Inflammatory macrophage treated with lipopolysaccharide for 1 hour (primary cell): ENCODE measurements at places on chromosomes 16 and 17.

DNA sequence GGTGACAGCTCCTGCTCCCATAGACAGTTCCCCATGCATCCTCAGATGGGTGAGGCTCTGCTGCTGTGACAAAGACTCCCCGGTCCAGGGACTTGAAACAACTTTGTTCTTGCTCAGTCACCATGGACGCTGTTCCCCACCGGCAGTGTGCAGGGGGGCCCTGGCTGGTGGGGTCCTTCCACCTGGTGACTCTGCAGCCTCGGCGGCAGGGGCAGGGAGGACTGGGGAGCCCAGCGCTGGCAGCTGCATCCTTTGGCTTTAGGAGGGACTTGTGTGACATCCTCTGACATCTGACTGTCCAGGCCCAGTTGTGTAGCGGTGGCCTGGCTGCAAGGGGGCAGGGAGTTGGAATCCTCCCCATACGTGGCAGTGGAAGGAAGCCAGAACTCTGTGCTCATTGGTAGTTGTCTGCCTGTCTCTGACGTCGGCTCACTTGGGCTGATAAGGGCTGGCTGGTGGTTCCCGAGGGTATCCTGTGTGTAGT lies 107.3 kb downstream of the CMIP start:
- DNase-seq: no peak

- DNase-seq: no peak
Observed at GRCh38 chr16:17291289-17291688, 179.5 kb downstream of the XYLT1 start.

- DNase-seq: peak; percentile 23
Observed at GRCh38 chr16:55574811-55575210, 8.3 kb downstream of the CAPNS2 start.

DNA sequence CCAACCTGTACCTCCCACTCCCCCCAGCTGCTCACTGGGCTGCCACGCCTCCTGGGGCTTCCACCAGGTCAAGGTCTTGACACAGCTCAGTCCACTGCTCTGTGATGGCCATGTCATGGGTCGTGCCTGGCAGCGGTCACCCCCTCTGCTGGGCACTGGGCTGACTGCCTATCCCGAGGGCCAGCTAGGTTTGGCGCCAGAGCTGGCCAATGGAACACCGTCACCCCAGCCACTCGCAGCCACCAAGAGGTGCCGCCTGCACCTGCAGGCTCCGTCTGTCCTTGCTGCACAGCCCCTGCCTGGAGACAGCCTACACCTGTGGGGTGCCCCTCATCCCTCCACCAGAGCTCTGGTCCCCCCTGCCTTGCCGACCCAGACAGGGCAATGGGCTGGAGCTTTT lies 4.5 kb upstream of the RAB40C start:
- DNase-seq: no peak

DNA sequence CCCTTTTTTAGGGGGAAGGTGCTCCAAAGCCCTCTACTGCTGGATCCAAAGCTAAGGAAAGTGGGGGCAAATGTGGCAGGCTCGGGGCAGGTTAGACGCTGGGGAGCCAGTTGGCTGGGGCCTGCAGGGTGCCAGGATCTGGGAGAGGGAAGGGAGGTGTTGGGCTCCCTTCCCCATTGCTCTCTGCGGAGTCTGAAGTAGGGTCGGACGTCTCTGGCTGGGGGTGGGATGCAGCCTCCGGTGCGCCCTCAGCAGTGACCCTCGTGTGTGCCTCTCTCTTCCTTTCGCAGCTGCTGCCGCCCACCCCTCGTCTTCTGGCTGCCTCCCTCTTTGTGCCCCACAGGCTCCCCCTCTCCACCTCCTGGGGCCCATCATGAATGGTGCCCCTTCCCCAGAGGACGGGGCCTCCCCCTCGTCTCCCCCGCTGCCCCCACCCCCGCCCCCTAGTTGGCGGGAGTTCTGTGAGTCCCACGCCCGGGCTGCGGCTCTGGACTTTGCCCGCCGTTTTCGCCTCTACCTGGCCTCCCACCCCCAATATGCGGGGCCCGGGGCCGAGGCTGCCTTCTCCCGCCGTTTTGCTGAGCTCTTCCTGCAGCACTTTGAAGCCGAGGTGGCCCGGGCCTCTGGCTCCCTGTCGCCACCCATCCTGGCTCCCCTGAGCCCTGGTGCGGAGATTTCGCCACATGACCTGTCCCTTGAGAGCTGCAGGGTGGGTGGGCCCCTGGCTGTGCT lies 2.2 kb downstream of the SH2B1 start:
- DNase-seq: no peak

DNA sequence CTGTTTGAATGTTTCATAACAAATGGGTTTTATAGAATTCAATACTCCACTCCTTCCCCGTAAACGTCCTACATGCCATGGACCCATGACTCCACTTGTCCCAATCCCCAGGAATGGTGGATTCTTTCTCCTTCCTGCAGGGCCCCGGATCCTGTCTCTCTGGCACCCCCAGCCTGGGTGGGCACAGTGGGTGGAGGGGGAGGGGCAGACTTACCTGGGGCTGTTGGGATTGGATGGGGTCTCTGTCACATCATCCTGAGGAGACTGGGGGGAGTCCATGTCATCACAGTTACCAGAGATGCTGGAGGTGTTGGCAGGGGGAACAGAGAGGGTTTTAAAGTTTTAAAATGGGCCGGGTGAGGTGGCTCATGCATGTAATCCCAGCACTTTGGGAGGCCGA lies 13.2 kb downstream of the TRPV3 start:
- DNase-seq: no peak

DNA sequence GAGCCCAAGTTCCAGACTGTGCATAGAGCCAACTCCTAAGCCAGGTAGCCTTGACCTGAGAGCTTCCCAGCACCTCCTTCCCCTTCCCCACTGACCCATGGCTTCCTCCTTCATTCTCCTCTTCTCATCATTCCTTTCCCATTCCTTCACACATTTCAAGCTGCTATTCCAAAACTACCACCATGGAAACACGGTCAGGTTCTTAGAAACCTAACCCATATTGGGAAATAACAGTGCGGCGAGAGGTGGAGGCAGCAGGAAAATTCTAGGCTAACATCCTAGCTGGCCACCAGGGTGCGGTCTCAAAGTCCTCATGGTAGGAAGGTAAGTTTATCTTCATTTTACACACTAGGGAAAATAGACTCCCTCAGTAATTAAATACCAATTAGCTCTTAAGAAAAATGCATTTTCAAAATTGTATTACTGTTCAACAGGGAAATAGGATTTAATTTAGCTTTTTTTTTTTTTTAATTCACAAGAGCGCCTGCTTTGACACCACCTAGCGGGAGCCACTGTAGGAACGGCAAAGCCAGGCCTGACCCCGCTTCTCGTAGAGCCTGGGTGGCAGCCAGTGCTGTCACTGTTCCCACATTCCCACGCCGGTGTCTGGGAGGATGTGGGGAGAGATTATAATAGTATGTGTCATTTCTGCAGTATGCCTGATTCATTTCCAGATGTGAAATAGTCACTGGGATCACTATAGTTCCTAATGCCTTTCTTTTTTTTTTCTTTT lies 14.0 kb upstream of the SPHK1 start:
- no peak for DNase-seq

DNA sequence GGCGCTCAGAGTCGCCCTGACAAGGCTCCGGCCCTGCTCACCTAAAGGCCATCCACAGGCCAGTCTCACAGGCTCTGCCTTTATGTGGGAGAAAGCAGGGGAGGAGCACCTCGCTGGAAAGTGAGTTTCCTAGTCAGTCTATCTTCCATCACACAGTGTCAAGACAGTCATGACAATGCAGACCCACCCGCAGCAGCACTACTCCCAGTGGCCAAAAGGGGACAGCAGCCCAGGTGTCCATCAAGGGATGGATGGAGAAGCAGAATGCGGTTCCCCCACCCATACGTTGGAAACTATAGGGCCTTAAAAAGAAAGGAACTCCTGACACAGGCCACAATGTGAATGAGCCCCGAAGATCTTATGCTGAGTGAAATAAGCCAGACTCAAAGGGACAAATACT lies 226.8 kb downstream of the ENGASE start:
- DNase-seq: no peak

- no peak for DNase-seq
Observed at GRCh38 chr17:39949028-39949427, 13.8 kb upstream of the GSDMA start.

DNA sequence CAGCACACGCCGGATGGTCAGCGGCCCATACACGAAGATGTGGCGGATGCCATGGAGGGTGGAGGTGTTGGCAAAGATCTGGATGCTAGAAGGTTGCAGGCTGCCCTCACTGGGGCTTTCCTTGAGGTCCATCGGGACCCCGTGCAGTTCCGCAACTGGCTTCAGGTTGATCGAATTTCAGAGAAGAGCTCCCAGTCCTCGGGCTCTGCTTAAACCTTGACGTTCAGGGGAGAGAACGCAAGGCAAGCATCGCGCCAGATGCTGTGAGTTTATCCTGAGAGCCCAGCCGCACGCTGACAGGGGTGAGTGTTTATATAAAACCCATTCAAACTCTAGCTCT lies 98.7 kb upstream of the CCL2 start:
- DNase-seq: no peak

GRCh38 chr17:36842231-36842819 lies 95.0 kb upstream of the LHX1 start:
- no peak for DNase-seq

DNA sequence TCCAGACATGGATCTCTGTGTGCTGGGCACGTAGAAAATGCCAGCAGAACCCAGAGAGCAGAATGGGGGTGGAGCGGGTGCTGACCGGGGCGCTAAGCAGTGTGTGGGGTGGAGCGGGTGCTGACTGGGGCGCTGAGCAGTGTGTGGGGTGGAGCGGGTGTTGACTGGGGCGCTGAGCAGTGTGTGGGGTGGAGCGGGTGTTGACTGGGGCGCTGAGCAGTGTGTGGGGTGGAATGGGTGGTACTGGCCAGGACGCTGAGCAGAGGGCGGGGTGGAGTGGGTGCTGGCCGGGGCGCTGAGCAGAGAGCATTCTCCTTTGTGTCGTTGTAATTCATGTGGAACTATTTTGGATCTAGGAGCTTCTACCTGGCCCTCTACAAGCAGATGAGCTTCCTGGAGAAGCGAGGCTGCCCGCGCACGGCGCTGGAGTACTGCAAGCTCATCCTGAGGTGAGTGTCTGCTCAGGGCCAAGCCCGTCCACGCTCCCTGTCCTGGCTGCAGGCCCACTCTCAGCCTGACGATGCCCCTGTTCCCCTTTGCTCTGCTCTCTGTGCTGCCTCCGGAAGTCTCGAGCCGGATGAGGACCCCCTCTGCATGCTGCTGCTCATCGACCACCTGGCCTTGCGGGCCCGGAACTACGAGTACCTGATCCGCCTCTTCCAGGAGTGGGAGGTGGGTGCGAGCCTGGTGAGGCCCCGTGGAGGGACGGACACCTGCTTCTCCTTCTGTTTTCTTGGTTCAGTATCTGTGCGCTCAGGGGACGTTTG lies 20.3 kb upstream of the MC1R start:
- no peak for DNase-seq

GRCh38 chr16:69848637-69849545 lies 86.8 kb downstream of the WWP2 start:
- peak; percentile 44 for DNase-seq

GRCh38 chr17:62456016-62456415 lies 22.6 kb upstream of the TLK2 start:
- no peak for DNase-seq

- DNase-seq: no peak
Observed at GRCh38 chr16:8103649-8104289, 486.5 kb downstream of the TMEM114 start.

- DNase-seq: no peak
Observed at GRCh38 chr17:3755335-3756030, 31.8 kb downstream of the HASPIN start.

- DNase-seq: no peak
Observed at GRCh38 chr17:81049372-81049911, 14.5 kb downstream of the BAIAP2 start.

GRCh38 chr16:88856828-88857727 lies at the start of the genes GALNS and TRAPPC2L:
GALNS (minus strand) TSS chr16:88856947; CDS start chr16:88856877, 70 bp downstream.
TRAPPC2L (plus strand) TSS chr16:88857127; CDS start chr16:88857151, 24 bp downstream.
- DNase-seq: peak; percentile 99

DNA sequence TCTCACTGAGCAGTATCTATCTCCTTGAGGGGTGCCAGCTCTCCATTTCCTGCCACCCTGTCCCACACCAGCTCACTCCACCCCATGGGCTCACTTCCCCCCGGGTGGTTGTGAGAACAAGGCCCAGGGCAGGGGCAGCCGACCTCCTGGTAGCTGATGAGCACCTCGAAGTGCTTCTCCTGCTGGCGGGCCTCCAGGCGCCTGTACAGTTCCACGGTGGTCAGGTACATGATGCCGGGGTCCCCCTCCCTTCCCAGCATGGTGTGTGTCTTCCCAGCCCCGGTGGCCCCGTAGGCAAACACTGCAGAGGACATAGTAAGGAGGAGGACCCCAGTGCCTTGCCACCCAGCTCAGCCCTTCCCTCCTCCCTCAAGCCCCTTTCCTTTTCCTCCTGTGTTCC lies 12.5 kb downstream of the KIF18B start:
- no peak for DNase-seq

DNA sequence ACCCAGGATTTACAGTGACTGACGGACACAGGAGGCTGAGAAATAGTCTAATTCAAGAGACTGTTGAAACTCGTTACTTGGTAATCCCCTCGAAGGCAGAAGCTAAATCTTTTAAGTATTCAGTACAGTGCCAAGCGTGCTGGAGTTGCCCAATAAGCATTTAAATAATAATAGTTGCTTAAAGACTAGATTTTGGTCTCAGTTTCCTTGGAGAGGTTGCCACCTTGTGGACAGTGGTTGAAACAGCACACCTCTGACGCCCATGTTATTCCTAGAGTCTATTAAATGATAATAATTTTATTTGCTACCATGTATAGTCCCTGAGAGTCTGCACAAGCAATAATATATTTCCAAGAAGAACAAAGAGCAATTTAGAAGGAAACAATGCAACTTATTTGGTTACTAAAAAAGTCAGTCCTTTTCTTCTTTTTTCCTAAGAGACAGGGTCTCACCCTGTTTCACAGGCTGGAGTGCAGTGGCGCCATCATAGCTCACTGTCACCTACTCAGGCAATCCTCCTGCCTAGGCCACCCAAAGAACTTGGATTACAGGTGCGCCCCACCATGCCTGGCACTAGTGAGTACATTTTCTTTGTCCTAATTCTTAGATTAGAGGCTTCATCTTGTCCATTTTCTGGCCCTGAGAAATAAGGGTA lies 138.0 kb upstream of the NUDT7 start:
- peak; percentile 78 for DNase-seq

DNA sequence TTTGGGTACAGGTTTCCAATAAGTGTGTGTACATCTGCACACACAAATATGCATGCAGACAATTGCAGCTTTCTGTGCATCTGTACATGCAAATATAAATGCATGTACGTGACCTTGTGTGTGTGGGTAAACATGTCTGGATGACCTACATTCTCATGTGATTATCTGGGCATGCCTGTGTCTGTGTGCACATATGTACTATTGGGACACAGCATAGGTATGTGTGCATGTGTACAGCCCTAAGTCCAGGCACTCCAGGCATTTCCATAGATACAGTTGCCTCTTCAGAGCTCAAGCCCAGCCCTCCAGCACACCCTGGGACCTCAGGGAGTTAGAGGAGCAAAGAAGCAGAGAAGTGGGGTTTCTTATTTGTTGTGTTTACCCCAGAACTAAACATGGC lies 7.1 kb upstream of the GP2 start:
- DNase-seq: no peak

DNA sequence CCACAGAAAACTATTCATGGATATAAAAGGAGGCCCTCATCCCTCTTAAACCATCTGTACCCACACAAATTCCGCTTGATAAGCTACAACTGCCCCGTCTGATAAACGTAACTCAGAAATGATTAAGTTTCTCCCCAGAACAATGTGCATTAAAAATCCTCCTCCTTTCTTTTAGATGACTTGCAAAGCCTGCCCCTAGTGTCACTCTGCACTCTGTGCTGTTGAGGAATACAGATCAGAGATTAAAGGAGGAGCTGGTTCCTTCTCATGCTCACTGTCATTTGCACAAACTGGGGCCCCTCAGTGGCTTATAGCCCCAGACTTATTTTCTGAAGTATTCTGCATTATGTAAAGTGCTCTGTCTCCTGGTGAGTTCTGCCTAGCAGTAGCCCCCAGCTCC lies 33.3 kb downstream of the CDRT15 start:
- no peak for DNase-seq

GRCh38 chr17:8277317-8277716 lies 11.2 kb upstream of the RANGRF start:
- DNase-seq: no peak
